Transverse colon (tissue), 4 donors: ENCODE measurements at places on chromosomes 3 and 15. TPM values are rescaled to one million over a fixed set of nuclear protein-coding genes. Genes with fewer than 3 reads are reported as not detected.

CCR5 gene
- total RNA-seq: 1.4 TPM

DNA sequence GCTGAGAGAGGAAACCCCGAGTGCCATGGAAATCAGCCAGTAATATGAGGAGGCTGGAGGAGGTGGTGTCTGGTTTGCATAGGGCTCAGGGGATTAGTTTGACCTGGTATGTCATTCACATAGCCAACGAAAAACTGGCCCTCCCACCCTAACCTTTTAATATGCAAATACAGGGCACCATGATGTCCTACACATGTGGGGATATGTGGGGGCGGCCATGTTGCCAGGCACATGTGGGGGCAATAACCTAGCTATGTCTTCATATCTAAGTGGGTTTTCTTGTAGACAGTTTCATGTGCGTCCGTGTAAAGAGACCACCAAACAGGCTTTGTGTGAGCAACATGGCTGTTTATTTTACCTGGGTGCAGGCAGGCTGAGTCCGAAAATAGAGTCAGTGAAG is 110.1 kb downstream of the MOBP start:
- no peak for DNase-seq
- no peak overlapping the region for H3K27ac ChIP-seq
- H3K27me3 ChIP-seq: no peaks in the 10 kb centered on the region
- H3K36me3 ChIP-seq: no peaks in the 10 kb centered on the region

DNA sequence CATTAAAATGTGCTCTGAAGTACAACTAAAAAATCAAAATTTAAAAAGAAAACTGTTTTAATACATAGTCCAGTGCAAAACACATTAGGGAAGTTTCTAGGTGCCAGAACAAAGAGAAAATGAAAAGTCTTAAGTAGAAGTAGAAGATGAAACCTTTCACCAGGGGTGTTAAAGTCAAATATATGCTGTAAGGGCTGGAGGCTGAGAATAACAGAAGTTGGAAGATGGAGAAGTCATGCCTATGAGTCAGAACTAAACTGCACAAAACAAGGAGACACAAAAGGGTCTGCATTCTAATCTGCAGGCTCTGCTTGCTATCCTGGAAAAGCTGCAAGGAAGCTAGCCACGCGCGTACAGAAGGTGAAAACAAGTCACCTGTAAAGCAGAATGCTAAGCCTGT is 48.7 kb upstream of the CPB1 start:
- no peak for DNase-seq
- H3K4me3 ChIP-seq: no peak overlapping the region
- no peak overlapping the region for H3K27ac ChIP-seq

DNA sequence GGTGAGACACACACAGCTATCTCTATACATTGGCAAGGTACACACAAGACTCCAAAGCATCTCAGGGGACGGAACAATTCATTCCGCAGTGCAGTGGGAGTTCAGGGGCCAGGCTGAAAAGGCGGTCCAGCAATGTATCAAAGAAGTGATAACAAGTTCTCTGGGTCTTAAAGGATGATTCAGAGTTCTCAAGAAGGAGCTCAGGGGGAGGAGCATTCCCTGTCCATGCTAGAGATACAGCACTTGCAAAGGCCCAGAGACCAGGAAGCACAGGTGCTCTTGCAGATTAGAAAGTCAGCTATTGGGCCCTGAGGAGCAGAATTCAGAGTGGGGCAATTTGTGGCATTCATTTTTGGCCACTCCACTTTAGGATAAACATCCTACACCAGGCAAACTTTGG is 34.9 kb downstream of the MECOM start:
- DNase-seq: no peak
- no peaks in the 10 kb centered on the region for H3K36me3 ChIP-seq
- H3K27me3 ChIP-seq: no peaks in the 10 kb centered on the region
- no peak overlapping the region for H3K4me3 ChIP-seq
- H3K27ac ChIP-seq: no peak overlapping the region
